ENCODE measurements at places on chromosomes 6 and 20. TPM values are rescaled to one million over a fixed set of nuclear protein-coding genes. Genes with fewer than 3 reads are reported as not detected.

DNA sequence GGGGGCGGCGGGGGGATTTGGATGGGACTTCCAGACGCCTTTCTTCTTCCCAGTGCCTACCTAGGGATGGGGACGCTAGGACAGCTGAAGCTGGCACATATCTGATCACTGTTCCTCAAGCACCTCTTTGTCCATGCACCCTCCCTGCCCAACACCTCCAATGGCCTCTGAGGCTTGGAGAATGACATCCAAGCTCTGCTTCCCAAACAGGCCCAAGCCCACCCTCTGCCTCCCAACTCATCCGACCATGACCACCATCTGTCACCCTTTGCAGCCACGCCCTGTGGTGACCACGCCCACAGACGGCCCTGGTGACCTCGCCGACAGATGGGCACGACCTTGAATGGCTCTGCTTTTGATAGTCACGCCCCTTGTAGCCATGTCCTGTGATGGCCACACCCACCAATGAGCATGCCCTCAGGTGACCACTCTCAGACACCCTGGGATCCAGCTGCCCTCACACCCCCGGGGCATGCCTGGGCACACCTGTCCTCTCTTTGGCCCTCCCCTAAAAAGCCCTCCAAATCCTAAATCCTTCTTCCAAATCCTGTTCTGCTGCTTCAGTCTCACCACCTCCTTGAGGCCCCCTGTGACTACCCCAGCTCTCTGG lies 51.0 kb downstream of the SSR1 start:
- no peaks in the 10 kb centered on the region for H3K36me3 ChIP-seq
- peak overlapping the region; percentile 77 for H3K4me3 ChIP-seq
- H3K27me3 ChIP-seq: no peaks in the 10 kb centered on the region
- H3K27ac ChIP-seq: peak overlapping the region; percentile 27

- H3K4me1 ChIP-seq: peaks cover 7% of the 10 kb centered on the region
- no peak for DNase-seq
- no peak overlapping the region for H3K27ac ChIP-seq
- no peaks in the 10 kb centered on the region for H3K36me3 ChIP-seq
- H3K4me3 ChIP-seq: no peak overlapping the region
- H3K27me3 ChIP-seq: peaks cover 5% of the 10 kb centered on the region
Measured at GRCh38 chr6:167685654-167686053, 141.1 kb upstream of the AFDN start.

- no peaks in the 10 kb centered on the region for H3K4me1 ChIP-seq
- no peak for DNase-seq
- no peak overlapping the region for H3K27ac ChIP-seq
Measured at GRCh38 chr6:27176096-27176495, 71.4 kb upstream of the PRSS16 start.

TNNC2 gene
- total RNA-seq: 0.54 TPM

SLC22A3 gene
- 4.6 TPM for total RNA-seq
